ENCODE measurements at places on chromosomes 7 and 10.
A peak's percentile ranks its signal among the peaks of the same experiment; 100 is the strongest.

GRCh38 chr10:22193945-22194344, 23.9 kb downstream of the EBLN1 start:
- DNase-seq = no peak

GRCh38 chr10:123645615-123646014, 20.5 kb upstream of the GPR26 start:
- no peak for DNase-seq

GRCh38 chr7:65750511-65751344, 122.1 kb upstream of the VKORC1L1 start:
- peak; percentile 60 for DNase-seq

DNA sequence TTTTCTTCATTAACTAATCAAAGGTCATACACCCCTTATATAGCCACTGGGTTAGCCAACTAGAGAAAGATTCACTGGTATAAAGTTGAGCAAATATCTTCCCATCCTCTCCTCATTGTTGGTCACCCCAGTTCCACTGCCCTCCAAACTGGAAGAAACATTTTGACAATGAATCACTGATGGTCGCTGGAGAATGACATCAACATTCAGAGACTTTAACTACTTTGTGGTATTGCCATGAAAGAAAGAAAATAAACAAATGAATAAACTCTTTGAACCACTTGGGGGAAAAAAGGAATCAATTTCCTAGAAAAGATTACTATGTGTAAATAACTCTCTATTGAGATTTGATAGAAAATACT, 23.4 kb downstream of the HYCC1 start:
- DNase-seq = no peak

GRCh38 chr7:29041991-29042390, 83.9 kb upstream of the TRIL start:
- no peak for DNase-seq

DNA sequence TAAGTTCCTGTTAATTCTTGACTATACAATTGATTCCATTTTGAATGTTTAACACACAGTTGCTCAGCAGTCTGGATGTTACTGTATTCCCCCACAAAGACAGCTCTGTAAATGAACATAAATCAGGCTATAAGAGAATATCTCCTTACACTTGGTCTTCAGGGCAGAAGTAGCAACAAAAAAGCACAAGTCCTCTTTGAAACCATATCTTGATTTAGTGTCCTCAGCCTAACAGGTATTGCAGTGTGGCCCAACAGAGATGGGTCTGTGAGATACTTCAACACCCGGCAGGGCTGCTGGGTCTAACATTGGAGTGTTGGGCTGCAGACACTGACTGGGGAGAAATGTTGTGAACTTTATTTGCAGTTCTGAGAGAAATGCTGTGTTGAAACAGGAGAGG, 75.8 kb downstream of the CUL1 start:
- no peak for DNase-seq

DNA sequence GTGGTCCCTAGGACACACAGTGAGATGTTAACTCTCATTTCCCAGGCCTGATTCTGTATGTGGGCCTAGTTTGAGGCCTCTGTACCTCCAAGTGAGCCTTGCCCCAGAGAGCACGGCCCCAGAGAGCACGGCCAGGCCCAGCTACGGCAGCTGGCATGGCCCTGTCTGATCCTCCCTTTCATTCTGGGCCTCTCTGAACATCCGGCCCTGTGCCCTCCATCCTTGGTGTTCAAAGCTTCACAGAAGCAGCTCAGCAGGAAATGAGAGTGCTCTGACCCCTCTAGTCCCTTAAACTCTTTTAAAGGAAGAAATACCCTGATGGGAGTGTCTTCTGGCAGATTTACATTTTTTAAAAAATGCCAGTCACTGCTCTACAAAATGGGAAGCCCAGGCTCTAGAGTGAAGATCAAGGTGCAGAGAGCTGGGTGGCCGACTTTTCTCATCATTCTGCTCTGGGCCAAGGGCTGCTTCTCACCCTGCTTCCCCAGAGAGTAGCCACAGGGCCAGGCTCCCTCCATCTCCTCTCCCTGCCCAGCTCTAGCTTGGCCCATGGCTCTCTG, 171.9 kb downstream of the RPS24 start:
- DNase-seq = no peak

DNA sequence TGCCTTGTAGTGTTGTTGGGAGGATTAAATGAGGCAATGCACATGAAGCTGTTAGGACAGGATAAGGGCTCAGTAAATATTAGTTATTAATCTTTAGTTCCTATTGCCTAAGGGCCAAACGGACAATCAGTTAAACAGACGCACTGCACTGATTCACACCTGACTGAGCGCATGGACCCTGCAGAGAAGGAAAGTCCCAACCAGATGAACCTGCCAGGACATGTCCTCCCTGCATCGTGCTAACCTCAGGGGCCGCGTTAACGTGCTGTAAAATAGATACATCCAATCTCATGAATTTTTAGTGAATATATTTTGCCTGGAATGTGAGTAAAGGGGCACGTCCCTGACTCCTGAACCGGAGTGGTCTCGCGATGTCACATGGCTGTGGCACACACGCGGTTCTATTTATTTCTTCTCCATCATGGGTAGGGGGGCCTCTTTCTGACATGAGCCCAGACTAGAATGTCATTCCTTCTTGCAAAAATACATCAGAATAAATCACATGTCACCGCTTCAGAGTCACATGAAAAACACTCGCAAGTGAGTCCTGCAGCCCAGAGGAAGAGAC, 12.3 kb downstream of the ADARB2 start:
- no peak for DNase-seq

- DNase-seq = no peak
Measured at GRCh38 chr7:124033095-124033806, 384 bp upstream of the TMEM229A start.

- DNase-seq = no peak
Measured at GRCh38 chr10:120039826-120040225, 147.3 kb downstream of the SEC23IP start.

- peak; percentile 76 for DNase-seq
Measured at GRCh38 chr7:26293569-26294308, 2.1 kb downstream of the SNX10 start.

- no peak for DNase-seq
Measured at GRCh38 chr7:21454906-21455305, 27.0 kb downstream of the SP4 start.

- DNase-seq = no peak
Measured at GRCh38 chr10:78742730-78743615, 325.8 kb upstream of the ZMIZ1 start.

DNA sequence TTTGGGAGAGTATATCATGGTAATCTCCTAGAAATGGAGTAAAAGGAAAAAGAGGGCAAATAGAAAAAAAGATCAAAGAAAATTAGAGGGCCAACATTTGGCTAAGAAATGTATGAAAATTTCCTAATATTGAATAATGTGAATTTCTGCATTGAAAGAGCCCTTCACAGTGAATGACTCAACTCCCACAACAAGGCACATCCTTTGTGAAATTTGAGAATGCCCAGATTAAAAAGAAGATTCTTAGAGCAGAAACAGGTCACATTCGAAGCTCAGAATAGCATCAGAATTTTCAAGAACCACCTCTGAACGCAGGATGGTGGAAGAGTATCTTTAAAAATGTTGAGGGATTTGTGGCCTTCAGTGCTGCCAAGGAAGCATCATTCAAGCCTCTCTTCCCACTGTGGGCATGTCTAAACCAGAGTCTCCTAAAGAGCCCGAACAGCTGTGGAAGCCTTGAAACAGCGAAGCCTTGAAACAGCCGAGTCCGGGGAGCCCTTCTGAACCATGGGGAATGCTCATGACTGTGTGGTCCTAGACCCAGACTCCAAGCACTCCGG, 43.6 kb downstream of the GUSB start:
- no peak for DNase-seq

DNA sequence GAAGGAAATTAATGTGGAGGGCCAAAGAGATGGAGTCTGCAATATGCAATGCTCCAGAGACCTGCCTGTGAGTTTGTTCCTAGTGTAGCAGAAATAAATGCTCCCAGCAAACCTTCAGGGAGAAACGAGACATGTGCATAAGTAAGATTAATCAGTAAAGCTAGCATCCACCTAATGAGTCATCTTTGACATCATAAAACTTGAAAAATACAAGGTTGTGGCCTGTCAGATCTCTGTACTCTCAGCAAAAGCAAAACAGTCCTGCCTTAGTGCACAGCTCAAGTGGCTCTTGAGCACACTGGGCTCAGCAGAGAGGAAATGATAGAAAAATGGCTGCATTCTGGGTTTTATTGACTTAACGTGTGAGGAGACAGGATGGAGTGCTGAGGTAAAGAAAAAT, 32.5 kb upstream of the ERCC6 start:
- DNase-seq = no peak

GRCh38 chr7:90298145-90299038, 22.7 kb downstream of the FAM237B start:
- no peak for DNase-seq

DNA sequence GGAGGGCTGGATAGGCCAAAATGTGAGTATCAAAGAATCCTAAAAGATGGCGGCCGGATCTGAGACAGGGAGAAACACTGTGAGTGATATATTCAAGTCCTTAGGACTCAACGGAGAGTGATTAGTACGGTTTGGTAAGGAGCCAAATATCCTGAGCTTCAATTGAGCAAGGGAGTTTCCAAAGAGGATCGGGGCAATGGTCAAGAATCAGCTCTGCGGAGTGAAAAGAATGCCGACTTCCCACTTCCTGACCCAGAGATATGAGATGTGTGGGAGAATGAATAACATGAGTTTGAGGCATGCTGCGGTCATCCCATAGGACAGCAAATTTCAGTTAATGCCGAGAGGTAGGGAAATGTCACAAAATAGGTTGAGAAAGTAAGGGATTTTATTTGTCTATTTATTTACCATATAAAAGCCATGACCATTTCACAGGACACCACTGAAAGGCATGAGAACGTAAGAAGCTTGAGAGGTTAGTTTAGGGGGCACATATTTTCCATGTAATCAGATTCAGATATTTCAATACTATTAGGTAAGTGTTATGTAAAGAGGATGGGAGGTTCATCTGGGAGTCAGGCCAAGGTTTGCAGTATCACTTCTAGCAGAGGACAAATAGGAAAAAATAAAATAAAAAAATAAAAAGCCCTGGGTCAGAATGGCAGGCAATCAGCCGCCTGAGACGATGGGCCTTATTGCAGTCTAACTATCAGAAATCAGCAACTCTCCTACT, 165.6 kb downstream of the HGF start:
- no peak for DNase-seq

DNA sequence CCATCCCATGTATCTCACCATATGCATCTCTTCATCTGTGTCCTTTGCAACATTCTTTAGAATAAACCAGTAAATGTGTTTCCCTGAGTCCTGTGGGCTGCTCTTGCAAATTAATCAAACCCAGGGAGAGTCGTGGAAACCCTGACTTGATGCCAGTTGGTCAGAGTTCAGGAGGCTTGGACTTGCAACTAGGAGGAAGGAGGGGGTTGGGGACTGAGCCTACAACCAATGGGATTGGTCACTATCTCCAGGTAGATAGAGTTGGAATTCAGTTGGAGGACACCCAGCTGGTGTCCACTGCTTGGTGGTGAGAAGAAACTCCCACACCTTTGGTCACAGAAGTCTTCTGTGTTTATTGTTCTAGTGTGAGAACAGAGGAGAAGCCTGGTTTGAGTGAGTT, 38.3 kb upstream of the PRKCQ start:
- no peak for DNase-seq

GRCh38 chr7:28260969-28261368, 80.4 kb upstream of the JAZF1 start:
- no peak for DNase-seq

DNA sequence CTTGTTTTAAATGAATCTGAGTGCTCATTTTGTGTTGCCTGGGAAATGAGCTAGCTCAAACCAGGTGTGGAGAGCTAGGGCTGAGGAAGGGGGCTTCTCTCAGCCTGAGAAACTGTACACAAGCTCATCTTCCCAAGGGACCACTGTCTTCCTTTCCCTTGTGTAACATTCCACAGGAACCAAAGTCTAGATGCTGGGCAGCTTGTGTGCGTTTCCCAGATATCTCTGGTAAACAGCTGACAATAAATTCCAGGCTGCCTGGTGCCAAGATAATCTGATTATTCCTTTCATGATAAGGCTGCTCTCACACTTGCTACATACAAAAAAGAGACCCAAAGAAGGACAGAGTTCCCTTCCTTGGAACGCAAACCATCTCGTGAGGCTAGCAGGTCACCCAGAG, 33.1 kb upstream of the MKLN1 start:
- no peak for DNase-seq

DNA sequence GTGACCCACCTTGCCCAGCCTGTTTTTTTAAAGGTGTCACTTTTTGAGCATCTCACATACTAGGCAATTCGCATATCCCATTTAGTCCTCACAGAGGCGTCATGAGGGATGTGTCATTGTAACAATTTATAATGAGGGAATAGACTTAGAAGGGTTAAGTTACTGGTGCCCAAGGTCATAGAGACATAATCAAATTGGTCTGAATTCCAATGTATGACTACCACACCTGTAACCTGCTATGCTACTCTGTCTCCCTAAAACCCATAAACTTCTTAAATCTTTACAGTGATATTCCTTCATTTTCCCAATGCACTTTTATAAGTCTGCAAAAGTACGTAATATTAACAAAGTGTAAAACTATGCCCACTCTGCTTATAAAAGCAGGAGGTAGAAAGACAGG, 7.1 kb downstream of the ZMYND11 start:
- DNase-seq = no peak

DNA sequence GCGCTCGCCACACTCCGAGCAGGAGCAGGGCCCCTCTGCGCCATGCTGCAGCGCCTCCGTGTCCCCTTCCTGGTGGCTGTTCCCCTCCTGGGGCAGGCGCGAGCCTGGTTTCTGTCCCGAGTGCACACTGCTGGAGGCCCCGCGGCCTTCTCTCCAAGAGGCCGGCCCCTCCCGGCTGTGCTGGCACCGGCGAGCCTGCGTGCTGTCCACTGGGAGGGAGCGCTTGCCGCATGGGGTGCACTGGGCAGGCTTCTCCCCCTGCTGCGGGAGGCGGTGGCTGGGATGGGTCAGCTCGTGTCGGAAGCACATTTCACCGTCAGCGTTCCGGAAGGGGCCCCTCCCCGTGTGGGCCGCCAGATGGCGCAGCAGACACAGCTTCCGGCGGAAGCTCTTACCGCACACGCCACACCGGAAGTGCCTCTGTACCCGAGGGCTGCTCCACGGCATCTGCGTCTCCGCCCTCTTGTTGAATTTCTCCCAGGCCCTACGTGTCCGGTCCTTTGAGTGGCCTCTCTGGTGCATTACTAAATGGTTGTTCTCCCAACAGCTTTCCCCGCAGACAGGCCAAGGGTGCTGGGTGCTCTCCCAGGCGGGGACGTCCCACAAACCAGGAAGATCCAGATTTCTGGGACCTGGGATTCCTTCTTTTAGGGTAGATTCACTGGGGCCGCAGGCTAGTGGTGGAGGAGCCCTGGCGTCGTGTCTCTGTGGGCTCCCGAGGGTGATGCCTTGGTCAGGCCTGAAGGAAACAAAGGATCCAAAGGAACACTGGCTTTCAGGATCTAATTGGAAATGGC, 18.7 kb downstream of the ZNF786 start:
- DNase-seq = no peak

DNA sequence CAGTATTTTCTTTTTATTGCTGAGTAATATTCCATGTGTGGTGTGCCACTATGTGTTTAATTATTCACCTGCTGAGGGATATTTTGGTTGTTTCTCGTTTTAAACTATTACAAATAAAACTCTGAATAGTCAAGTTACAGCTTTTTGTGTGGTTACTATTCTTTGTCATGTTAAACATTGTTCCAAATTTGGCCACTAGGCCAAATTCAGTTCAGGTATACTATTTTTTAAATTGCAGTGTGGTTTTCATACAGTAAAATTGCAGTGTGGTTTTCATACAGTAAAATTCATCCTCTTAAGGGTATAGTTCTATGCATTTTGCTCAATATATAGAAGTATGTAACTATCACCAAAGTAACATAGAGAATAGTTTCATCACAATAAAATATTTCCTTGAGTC, 97.4 kb upstream of the FAM3C start:
- no peak for DNase-seq

- DNase-seq = no peak
Measured at GRCh38 chr7:30453921-30454320, 24.7 kb downstream of the NOD1 start.

Measured in stimulated activated CD8-positive, alpha-beta memory T cell treated with anti-CD3 and anti-CD28 coated beads, Interleukin-7, amount 100 ng/mL, for 4 hours (primary cell).